GM23248 (cell line): ENCODE measurements at places on chromosomes 2 and 18. TPM values are rescaled to one million over a fixed set of nuclear protein-coding genes. Genes with fewer than 3 reads are reported as not detected.

The CROCC2 gene
- under 0.01 and 2.4 TPM in 2 replicates for total RNA-seq

The GPR55 gene
- total RNA-seq, result not detected in 2 replicates

The SULT1C2 gene
- total RNA-seq, result not detected in 2 replicates

The DOK1 gene
- 32.2 and 40.3 TPM in 2 replicates for total RNA-seq

The SIX3 gene
- total RNA-seq, result not detected in 2 replicates

DNA sequence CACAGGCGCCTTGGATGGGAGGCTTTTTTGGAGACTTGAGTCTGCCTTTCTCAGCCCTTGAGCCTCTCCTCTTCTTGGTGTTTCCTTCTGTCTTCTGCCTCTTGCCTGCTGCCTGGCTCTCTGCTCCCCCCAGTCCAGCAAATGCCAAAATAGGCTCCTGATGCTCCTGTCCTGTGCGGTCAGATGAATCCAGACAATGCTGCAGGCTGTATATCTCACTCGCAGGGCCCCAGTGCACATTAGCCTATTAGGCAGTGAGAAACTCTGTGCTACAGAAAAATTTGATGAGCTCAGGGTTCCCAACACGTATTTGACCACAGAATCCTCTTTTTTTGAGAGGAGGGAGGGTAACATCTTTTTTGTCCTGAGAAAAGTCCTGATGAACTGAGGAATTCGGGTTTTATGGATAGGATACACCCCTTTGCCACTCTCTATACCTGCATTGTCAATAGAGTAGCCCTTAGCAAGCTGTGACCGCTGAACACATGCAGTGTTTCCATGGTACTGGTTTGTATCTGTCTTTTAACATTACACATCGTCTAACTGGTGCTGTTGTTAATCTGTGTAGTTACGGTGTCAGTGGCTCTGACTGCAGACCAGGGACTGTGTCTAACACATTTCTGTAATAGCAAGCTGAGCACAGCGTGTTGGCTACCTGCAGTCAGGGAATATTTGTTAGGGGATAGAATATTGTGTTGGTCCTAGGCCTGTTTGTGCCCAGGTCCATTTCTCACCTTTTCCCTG is 50.8 kb downstream of the FAM228A start:
- no peak for DNase-seq

DNA sequence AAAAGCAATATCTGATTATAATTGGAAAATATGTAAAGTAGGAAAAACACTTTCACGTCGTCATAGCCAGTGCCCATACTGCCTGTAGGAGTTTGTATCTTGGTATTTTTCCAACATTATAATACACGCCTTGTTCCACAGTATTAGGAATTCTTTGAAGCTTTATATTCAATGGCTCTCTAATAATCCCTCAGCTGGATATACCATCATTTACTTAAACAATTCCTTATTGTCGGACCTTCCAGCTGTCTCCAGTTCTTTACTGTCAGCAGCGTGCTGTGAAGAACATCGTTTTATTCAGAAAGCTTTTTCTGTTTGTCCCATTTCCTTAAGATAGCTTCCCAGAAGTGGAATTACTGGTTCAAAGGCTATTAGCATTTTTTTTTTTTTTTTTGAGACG is 31.7 kb downstream of the ATP6V1C2 start:
- no peak for DNase-seq

DNA sequence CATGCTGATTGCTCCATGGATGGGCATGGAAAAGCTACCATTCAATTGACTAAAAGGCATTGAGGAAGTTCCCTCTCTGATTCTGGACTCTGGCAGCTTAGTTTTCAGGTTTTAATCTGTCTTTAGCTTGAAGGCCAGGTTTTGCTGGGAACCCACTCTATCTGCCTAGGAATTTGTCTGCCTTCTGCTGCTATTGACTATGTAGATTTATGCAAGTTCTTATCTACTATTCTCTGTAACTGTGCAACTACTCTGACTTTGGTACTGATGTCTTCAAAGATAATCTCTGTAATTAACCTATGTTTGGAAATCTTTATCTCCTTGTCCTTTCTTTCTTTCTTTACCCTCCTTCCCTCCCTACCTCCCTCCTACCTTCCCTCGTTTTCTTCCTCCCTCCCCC is 178.8 kb downstream of the DSEL start:
- no peak for DNase-seq
